ENCODE measurements at places on chromosomes 5 and 9. TPM values are rescaled to one million over a fixed set of nuclear protein-coding genes. Genes with fewer than 3 reads are reported as not detected.

TRIP13 gene
- total RNA-seq: 0.90 TPM

GRCh38 chr5:177290816-177291596 lies 12.5 kb downstream of the RAB24 start:
- DNase-seq: no peak

- DNase-seq: no peak
Measured at GRCh38 chr9:4359016-4359415, 59.1 kb upstream of the GLIS3 start.

DNA sequence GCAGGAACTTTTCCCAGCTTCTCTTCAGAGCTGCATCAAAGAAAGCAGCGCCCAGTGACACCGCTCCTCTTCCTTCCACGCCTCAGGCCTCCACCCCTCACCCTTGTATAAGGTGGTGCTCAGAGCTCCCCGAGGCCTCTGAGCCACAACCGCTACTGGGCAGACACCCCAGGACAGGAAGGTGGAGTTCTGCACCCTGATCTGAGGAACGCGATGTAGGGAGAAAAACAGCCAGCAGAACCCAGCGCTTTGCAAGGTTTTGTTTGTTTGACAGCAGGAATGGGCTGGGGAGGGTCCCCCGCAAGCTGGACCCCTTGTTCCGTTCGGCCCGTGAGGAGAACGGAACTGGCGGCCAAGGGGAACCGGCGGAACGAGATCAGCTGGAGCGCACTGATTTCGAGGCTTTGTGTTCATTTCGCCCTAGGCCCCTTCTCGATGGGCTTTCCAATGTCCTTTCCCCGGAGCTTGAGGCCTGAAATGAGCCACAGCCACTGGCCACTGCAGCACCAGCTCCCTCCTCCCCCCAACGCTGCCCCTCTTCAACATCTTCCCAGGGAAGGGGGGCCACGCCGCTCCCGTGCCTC lies 4.1 kb downstream of the EDF1 start:
- DNase-seq: no peak

Measured in pancreas (tissue), 10 donors.